ENCODE measurements at places on chromosomes 11 and 22.

DNA sequence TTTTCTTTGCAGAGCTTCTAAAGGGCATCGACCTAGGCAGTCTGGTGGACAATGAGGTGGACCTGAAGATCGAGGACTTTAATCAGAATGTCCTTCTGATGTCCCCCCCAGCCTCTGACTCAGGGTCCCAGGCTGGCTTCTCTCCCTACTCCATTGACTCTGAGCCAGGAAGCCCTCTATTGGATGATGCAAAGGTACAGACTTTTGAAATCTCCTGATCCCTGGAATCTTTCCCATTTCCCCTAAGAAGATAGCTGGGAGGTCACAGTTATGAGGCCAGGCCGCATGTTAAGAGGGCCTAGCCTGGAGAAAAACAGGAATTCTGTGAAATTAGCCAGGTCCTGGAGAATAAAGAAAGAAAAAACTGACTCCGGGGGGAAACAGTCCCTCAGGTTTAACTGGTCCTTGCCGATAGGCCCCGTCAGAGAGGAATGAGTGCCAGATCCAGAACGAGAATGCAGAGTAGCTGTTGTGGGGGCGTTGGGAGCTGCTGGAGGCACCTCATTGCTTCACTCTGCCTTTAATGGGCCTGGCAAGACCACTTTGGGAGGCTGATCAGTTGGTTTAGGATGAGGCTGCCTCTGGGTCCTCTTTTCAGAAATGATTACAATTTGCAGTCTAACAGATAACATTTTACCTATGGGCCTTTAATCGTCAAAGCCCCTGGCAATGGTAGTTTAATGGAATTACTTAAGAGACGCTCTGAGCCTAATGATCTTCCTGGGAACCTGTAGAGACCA lies 39.2 kb downstream of the SHISA8 start:
- no peak for DNase-seq

GRCh38 chr11:115919341-115920091 lies 415.3 kb upstream of the CADM1 start:
- no peak for DNase-seq

DNA sequence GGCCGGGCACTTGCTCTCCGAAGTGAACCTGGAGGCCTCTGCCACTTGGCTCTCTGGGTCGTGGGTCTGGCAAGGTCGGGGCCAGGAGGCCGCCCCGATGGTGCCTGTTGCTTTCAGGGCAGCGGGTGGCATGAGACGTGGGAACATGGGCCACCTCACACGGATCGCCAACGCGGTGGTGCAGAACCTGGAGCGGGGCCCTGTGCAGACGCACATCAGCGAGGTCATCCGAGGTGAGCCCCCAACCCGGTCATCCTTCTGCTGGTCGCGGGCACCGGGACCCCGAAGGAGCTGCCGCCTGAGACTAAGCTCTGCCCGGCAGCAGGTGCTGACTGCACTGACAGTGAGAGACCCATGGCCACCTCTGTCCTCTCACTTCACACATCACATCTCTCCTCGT lies 40.0 kb downstream of the SBF1 start:
- no peak for DNase-seq

GRCh38 chr11:45316258-45316657 lies 30.1 kb upstream of the SYT13 start:
- no peak for DNase-seq

DNA sequence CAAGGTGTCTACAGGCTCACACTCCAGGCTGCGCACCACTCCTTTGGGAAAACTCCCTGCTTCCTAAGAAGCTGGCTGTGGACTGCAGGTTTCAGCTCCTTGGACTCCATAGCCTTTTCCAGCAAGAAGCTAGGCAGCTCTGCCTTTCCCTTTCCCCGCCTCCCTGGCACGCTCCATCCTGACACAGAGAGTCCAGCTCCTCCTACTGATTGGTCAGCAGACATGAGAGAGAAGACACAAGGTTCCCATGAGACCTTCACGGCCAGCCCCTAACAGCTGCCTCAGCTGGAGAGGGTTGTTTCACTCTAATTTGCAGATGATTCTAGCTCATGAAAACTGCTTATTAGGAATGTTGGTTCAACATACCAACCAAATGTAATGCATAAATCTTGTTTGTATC lies 27.6 kb downstream of the TENM4 start:
- DNase-seq: peak; percentile 10

- DNase-seq: peak; percentile 53
These were observed 22.1 kb upstream of the RRAS2 start for GRCh38 chr11:14380947-14381561.

DNA sequence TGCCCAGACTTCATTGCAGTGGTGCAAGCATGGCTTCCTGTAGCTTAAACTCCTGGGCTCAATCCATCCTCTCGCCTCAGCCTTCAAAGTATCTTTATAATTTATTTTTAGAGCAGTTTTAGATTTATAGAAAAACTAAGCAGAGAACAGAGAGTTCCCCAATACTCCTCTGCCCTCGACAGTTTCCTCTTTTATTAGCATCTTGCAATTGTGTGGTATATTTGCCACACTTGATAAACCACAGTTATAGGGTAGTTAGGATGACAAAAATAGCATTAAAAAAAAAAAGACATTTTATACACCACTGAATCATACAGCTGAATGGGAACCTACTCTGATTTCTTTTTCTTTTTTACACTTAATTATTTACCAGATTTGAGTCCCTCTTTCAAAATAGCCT lies 31.2 kb downstream of the MS4A2 start:
- DNase-seq: no peak

- DNase-seq: no peak
These were observed 57.5 kb upstream of the ANO1 start for GRCh38 chr11:70020336-70021214.

- peak; percentile 93 for DNase-seq
These were observed 277.3 kb upstream of the FAT3 start for GRCh38 chr11:91947215-91947820.

DNA sequence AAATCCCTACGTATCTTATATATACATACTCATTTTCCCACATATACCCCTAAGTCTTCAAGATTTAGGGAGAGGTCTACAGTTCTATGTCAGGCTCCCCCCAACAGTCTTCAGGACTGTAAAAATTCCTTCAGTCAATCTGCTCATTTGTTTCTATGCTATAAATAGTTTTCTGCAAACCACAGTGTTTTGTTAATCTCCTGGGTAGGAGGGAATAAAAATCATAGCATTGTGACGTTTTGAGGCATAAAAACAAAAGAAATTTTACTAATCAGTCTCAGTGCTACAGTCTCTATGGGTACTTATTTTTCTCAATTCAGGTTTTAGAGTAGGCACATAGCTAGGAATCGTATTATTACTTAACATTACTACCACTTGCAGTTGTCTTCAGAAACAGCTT lies 552.8 kb upstream of the LRRC4C start:
- DNase-seq: no peak

DNA sequence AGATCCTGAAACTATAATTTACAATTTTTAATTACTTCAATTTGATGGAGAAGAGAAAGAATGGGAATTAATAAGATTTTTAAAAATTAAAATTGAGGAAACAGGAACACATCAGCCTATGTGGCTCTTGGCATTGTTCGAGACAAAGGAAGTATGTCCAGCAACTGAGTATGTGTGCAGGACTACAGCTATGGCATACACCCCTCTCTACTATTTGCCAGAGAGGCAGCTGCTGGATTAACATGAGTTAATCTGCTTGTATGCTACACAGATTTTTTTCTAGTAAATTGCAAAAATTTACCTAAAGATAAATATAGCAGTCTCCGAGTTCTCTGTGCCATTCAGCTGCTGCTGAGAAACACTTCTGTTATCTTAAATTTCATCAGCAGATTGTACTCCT lies 70.6 kb downstream of the PHF21A start:
- no peak for DNase-seq

GRCh38 chr11:88115828-88116755 lies 59.2 kb downstream of the RAB38 start:
- DNase-seq: no peak

GRCh38 chr11:85385547-85385946 lies 241.6 kb downstream of the DLG2 start:
- no peak for DNase-seq

DNA sequence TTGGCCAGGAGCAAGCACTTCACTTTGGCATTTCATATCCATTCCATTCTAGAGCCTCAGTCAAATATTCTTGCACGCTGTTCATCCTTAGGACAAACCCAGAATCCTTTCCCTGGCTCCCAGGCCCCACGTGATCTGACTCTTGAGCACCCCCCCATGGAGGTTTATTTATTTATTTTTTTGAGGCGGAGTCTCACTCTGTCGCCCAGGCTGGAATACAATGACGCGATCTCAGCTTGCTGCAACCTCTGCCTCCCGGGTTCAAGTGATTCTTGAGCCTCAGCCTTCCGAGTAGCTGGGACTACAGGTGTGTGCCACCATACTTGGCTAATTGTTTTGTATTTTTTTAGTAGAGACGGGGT lies 12.7 kb upstream of the TSGA10IP start:
- no peak for DNase-seq

- no peak for DNase-seq
These were observed 658.6 kb upstream of the ANO5 start for GRCh38 chr11:21534288-21534687.

GRCh38 chr11:45527898-45528297 lies 137.5 kb downstream of the CHST1 start:
- no peak for DNase-seq

DNA sequence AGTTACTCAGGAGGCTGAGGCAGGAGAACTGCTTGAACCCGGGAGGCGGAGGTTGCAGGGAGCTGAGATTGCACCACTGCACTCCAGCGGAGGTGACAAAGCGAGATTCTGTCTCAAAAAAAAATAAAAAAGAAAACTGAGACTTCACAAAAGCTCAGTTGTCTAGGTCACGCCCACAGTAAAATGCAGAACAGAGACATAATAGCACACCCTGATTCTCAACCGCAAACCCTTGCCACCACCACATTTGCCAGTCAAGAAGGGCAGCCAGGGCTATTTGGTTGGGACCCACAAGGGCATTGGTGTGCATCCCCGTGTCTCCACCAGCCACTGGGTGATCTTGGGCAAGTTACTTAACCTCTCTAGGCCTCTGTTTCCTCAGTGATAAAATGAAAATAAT lies 25.4 kb downstream of the CREB3L1 start:
- no peak for DNase-seq

DNA sequence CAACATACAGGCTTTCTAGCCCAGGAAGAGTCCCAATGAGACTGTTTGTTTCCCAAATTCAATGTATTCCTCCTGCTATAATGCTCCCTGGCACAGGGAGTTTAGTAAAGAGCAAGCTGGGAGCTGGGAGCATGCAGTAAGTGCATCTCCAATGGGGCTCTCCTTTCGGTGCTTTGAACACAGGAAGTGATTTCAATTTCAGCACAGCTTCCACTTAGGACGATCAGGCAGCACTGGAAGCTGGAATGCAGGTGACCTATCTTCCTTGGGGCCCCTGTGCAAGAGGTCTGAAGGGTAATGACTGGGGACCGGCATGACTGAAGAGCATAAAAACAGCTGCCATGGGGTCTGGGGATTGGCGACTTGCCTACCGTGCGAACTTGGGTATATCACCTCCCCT lies 76.0 kb downstream of the LARGE1 start:
- no peak for DNase-seq

DNA sequence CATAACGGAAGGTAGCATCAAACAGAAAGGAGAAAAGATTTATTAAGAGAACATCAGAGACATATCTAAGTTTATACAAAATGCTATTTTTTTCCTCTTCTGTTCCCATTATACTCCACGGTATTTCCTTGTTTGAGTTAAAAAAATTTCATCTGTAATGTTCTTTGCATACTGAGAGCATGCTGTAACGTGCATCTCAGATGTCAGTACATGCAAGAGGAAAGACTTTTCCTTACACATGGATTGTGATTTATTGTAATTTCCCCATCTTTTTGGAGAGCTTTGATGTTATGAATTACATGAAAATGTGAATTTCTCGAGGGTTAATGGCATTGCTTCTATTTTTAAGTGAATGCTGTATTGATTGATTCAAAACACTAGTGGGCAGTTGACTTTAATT lies 1164.0 kb downstream of the LRRC4C start:
- no peak for DNase-seq

- no peak for DNase-seq
These were observed 20.4 kb upstream of the LDLRAD3 start for GRCh38 chr11:35923452-35923851.

Measured in NCI-H1105 (cell line).